Activated T-helper 1 cell treated with Interleukin-2 at 50 U/mL for 16 hours (primary cell): ENCODE measurements at places on chromosomes 12 and 14.

- no peak for DNase-seq
These were observed 1.3 kb upstream of the TEAD4 start for GRCh38 chr12:2957816-2958431.

- DNase-seq = no peak
These were observed 57.3 kb upstream of the ELK3 start for GRCh38 chr12:96136725-96137378.

DNA sequence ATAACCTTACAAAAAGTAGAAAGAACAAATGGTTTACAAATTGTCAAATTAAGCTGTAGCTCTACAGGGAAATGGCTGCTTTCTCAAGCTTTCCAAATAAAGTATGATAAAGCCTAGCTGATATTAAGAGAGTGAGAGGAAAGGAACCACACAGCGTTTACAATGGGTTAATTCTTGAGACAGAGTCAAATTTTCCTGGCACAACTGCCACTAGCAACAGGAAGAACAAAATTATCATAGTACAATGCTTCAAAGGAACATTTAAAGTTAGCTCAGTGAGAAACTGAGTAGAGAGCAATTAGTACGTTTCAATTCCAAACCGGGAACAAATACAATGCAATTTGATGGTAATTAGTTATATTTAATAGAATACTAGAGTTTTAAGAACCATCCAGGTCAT, 116.0 kb downstream of the PPP1R12A start:
- no peak for DNase-seq

GRCh38 chr12:109112720-109113465, 3.5 kb upstream of the ACACB start:
- DNase-seq = no peak

GRCh38 chr14:95256002-95256775, 63.5 kb downstream of the CLMN start:
- DNase-seq = no peak

DNA sequence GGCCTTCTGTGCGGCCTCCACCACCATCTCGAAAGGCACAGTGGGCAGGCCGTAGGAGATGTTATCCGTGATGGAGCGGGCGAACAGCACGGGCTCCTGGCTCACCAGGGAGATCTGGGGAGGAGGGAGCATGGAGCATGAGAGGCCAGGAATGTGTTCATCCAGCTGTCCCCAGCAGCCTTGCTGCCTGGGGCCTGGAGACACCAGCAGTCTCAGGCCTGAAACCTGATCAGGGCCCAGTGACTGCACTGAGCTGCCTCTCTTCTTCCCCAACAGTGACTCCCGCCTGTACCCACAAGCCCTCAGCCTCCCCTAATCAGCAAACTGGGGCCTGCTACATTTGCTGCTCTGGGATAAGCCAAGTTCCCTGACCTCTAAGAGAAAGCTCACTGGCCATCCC, 30.9 kb downstream of the ABCB9 start:
- no peak for DNase-seq

DNA sequence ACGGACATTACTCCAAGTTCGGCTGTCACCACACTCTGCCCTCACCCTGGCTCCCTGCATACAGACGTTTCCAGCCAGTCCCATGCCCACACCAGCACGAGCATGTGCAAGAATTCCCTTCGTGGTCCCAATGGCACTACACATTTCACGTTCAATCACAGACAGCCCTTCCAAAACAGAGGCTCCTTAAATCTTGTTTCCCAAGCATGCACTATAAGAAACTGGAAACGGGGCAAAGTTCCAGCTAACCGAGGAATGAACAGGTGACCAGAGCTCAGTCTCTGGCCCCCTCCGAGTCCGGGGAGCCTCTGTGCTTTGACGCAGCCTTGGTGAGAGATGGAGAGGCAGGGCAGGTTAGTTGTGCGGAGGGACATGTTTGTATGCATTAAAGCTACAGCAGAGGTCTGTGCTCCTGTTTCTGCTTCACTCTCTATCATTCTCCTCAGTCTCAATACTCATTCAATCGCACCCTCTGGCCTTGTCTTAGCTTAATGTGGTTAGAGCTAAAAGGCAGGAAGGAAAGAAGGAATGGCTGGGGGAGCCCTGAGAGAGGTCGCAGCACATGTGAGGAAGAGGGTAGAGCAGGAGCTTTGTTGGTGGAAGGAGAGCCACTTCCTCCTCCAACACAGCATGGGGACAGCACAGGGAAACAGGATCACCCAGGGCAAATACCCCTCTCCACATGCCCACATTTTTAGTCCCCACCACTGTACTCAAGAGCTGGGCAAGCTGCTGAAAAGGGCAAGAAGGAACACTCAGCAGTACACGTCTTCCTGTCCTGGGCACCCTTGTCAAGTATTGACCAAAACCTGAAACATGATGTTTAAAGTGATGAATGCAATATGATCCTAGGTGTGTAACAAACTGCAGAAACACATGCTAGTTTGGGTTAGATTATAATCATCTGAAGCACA, 12.2 kb upstream of the SELPLG start:
- no peak for DNase-seq

DNA sequence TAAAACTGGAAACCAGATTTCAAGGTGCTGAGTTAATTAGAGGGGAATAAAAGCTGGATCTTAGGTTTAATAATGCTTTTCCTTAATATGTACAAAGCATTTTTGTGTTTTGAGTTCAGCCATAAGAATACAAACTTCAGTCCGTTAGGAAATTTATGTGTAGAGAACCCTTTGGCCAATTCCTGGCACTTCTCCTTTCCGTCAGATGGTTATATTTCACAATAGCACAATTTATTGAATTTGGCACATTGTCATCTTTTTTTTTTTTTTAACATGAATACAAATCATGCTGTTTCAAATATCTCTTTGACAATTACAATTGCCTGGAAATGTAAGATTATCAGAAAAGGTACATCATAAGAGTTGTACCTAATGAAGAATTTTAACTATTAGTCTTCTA, 56.2 kb upstream of the DDHD1 start:
- DNase-seq = no peak
